ENCODE measurements at places on chromosomes 12 and 14. TPM values are rescaled to one million over a fixed set of nuclear protein-coding genes. Genes with fewer than 3 reads are reported as not detected.

Gene PXMP2
- polyA plus RNA-seq: 13.8 TPM

Gene FOXG1
- 0.08 TPM for polyA plus RNA-seq

Gene MUCL1
- not detected for polyA plus RNA-seq

Gene KRT83
- not detected for polyA plus RNA-seq

Gene ANO4
- 1.1 TPM for polyA plus RNA-seq

Gene PAPLN
- 25.6 TPM for polyA plus RNA-seq

Gene JAG2
- 2.8 TPM for polyA plus RNA-seq

Gene SSPN
- polyA plus RNA-seq: 2.9 TPM

Gene PLBD1
- 6.3 TPM for polyA plus RNA-seq

Gene OR6C2
- polyA plus RNA-seq: not detected

Gene DCAF11
- polyA plus RNA-seq: 60.4 TPM

Gene FOXA1
- polyA plus RNA-seq: 0.05 TPM

- no peaks in the 10 kb centered on the region for H3K27me3 ChIP-seq
- DNase-seq: no peak
- no peaks in the 10 kb centered on the region for H3K36me3 ChIP-seq
- no peaks in the 10 kb centered on the region for H3K4me1 ChIP-seq
Observed at GRCh38 chr12:64098709-64099354, 123.3 kb downstream of the KICS2 start.

- no peaks in the 10 kb centered on the region for H3K27me3 ChIP-seq
- no peak overlapping the region for H3K4me3 ChIP-seq
- no peak for DNase-seq
Observed at GRCh38 chr12:42859612-42860011, 270.1 kb upstream of the PRICKLE1 start.

DNA sequence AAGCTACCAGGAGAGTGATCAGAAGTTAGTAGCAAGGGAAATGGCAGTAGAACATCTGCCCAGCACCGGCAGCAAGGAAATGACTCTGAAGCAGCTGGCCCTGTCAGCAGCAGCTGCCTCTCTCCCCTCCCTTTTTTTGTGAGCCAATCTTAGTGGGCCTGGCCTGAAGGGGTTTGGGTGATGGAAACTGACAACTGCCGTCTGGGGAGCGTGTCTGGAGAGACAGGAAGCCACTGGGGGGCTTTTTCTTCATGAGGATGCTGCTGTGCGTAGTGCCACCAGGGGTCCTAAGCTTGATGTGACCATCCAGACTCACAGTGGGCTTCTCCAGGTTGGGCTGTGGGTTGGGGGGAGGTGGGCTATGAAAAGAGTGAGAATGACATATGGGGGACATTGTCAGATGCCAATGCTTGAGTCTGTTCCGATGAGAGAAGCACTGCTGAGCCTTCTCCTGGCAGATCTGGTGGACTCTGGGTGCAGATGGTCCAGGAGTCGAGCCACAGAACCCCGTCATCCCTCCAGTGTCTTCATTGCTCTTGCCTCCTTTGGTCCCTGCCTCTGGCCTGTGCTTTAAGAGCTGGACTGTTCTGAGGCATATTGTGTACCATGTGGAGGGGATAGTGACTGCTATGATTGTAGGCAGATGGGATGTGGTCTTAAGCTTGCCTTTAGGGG lies 87.6 kb upstream of the HIF1A start:
- no peaks in the 10 kb centered on the region for H3K27me3 ChIP-seq
- no peak overlapping the region for H3K4me3 ChIP-seq
- no peak for DNase-seq

DNA sequence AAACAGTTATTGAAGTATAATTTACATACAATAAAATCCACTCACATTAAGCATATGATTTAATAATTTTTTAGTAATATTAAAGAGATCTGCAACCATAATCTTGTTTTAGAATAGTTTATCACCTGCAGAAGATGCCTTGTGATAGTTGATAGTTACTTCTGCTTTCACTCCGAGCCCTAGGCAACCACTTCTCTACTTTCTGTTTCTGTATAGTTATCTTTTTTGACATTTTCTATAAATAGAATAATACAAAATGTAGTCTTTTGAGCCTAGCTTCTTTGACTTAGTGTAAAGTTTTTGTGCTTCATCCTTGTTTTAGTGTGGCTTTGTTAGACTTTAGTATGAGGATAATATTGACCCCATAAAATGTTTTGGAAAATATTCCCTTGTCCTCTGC lies 111.0 kb downstream of the MNAT1 start:
- no peak overlapping the region for H3K27ac ChIP-seq
- H3K4me1 ChIP-seq: no peaks in the 10 kb centered on the region
- no peaks in the 10 kb centered on the region for H3K27me3 ChIP-seq
- no peaks in the 10 kb centered on the region for H3K36me3 ChIP-seq
- DNase-seq: no peak
- H3K4me3 ChIP-seq: no peak overlapping the region

- H3K36me3 ChIP-seq: no peaks in the 10 kb centered on the region
- no peak for DNase-seq
- no peak overlapping the region for H3K27ac ChIP-seq
- no peak overlapping the region for H3K4me3 ChIP-seq
Observed at GRCh38 chr12:30286345-30286926, 409.2 kb downstream of the IPO8 start.

GRCh38 chr14:45868863-45869262 lies 615.9 kb upstream of the MIS18BP1 start:
- no peak overlapping the region for H3K4me3 ChIP-seq
- no peak overlapping the region for H3K27ac ChIP-seq
- no peaks in the 10 kb centered on the region for H3K36me3 ChIP-seq
- H3K27me3 ChIP-seq: no peaks in the 10 kb centered on the region

DNA sequence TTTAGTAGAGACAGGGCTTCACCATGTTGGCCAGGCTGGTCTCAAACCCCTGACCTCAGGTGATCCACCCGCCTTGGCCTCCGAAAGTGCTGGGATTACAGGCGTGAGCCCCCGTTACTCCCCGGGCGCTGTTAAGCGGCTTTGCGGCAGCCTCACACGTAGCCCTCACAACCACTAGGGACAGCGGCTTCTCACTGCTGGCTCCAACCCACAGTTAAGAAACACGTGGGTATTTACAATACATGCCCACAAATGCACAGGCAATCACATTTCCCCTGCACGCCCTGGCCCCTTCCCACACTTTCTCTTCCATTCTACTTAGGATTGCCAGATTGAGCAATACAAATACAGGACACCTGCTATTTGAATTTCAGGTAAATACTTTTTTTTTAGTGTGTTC lies 37.0 kb upstream of the EIF5 start:
- DNase-seq: no peak
- H3K27me3 ChIP-seq: no peaks in the 10 kb centered on the region
- H3K4me1 ChIP-seq: no peaks in the 10 kb centered on the region
- no peaks in the 10 kb centered on the region for H3K36me3 ChIP-seq
- H3K27ac ChIP-seq: no peak overlapping the region
- H3K4me3 ChIP-seq: no peak overlapping the region

DNA sequence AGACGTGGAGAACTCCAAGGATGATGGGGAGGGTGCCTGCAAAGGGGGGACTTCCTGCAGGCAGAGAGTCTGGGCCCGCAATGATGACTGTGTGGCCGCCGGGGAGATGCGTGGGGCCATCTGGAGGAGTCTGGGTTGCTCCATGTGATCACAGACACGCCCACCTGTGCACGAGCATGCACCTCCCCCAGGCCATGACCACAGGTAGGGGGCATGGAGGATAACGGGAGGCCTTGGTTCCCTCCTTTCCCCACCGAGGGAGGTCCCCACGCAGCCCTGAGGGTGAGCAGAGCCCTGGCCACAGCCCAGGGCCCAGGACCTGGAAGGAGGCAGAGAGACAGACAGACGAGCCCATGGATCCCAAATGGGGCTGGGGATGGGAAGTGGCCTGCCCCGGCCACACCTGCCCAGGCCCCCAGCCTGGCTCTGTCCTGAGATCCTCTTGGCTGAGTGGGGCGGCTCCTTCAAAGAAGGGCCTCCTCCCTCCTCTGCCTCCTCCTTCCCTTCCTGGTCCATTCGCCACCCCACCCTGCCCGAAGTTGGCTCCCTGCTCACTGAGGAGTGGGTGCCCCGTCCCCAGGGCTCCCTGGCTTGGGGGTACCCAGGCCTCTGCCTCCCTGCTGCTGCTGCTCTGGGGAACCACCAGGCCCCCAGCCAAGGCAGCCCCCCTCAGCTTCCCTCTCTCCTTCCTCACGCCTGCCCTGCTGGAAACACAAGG lies 138.2 kb downstream of the CALM1 start:
- H3K4me3 ChIP-seq: no peak overlapping the region
- H3K36me3 ChIP-seq: no peaks in the 10 kb centered on the region
- H3K27me3 ChIP-seq: no peaks in the 10 kb centered on the region

DNA sequence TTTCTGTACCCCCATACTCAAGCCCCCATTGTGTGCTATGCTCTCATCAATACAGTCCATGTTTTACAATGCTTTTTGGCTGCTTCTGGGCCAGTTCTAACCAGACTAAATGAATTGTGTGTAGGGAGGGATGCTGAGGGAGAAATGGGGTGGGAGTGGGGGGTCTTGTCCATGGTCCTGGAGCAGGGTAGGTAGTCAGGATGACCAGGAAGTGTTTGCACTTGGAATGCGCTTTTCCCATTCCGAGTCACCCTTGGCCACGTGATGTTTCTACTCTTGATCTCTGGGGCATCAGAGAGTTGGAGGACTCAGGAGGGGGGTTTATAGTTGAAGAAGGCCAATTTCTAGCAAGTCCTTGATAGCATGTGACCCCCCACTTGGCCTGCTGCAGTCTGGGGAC lies 1.2 kb upstream of the SMIM41 start:
- H3K36me3 ChIP-seq: peaks cover 33% of the 10 kb centered on the region
- peaks cover 5% of the 10 kb centered on the region for H3K4me1 ChIP-seq
- no peaks in the 10 kb centered on the region for H3K27me3 ChIP-seq
- DNase-seq: no peak
- H3K4me3 ChIP-seq: no peak overlapping the region
- no peak overlapping the region for H3K27ac ChIP-seq

DNA sequence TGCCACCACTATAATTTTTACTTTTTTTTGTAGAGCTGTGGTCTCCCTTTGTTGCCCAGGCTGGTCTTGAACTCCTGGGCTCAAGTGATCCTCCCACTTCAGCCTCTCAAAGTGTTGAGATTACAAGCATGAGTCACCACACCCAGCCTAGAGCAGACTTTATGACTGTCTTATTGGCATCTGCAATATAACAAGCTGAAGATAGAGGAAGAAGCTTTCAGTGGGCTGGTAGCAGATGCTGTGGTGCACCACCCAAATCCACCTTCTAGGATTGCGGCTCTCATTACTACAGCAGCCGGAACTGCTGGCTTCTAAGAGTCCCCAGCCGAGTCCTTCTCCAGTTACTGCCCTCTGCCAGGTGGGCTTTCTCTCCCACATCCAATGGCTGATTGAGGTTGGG lies 7.6 kb upstream of the STK38L start:
- H3K36me3 ChIP-seq: no peaks in the 10 kb centered on the region
- no peaks in the 10 kb centered on the region for H3K4me1 ChIP-seq
- H3K4me3 ChIP-seq: no peak overlapping the region
- H3K27me3 ChIP-seq: no peaks in the 10 kb centered on the region

GRCh38 chr14:83828406-83828805 lies 1701.5 kb upstream of the FLRT2 start:
- H3K4me3 ChIP-seq: no peak overlapping the region
- no peaks in the 10 kb centered on the region for H3K27me3 ChIP-seq
- no peak overlapping the region for H3K27ac ChIP-seq
- H3K4me1 ChIP-seq: peaks cover 3% of the 10 kb centered on the region
- DNase-seq: no peak
- no peaks in the 10 kb centered on the region for H3K36me3 ChIP-seq

DNA sequence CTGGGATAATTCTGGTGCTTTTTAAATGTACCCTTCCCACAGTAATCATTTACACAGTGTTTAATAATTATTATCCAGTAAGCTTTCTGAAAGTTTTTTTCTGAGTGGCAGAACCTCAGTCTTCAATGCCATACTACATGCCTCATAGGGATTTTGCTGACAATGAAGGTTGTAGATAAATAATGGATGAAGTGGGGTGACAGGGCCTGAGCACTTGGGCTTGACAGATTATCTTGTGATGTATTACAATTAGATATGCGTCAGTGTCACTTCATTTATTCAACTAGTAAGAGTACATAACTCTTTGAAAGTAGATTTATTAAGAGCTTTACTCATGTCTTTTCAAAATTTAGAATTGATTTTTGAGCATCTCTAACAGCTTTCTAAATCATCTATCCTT lies 176.1 kb downstream of the PDZRN4 start:
- no peak overlapping the region for H3K27ac ChIP-seq
- no peak overlapping the region for H3K4me3 ChIP-seq
- no peaks in the 10 kb centered on the region for H3K27me3 ChIP-seq
- DNase-seq: no peak
- no peaks in the 10 kb centered on the region for H3K4me1 ChIP-seq

DNA sequence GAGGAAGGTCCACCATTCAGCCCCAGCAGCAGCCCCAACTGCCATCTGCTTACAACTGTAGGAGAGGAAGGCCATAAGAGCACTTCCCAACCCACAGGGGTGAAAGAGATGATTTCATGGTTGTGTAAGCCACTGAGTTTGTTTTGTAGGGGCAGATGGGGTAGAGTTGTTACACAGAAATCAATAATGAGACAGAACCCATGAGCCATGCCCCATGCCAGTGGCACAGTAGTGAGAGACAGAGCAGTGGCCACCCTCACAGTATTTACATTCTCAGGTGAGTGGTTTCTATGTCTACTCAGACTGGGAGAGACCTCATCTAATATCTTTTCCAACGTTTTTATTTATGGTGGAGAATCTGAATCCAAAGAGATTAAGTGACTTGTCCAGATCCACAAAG lies 68.6 kb downstream of the NUAK1 start:
- no peaks in the 10 kb centered on the region for H3K36me3 ChIP-seq
- H3K27me3 ChIP-seq: no peaks in the 10 kb centered on the region
- no peak overlapping the region for H3K27ac ChIP-seq

- H3K27me3 ChIP-seq: no peaks in the 10 kb centered on the region
- H3K27ac ChIP-seq: no peak overlapping the region
- no peaks in the 10 kb centered on the region for H3K36me3 ChIP-seq
- no peak overlapping the region for H3K4me3 ChIP-seq
- peaks cover 2% of the 10 kb centered on the region for H3K4me1 ChIP-seq
Observed at GRCh38 chr12:29545102-29545467, 47.6 kb upstream of the OVCH1 start.

- peak overlapping the region; percentile 62 for H3K4me3 ChIP-seq
- peaks cover 63% of the 10 kb centered on the region for H3K27me3 ChIP-seq
- DNase-seq: no peak
- peaks cover 6% of the 10 kb centered on the region for H3K4me1 ChIP-seq
- no peak overlapping the region for H3K27ac ChIP-seq
- H3K36me3 ChIP-seq: no peaks in the 10 kb centered on the region
Observed at GRCh38 chr14:85532374-85533022, 2.6 kb downstream of the FLRT2 start.

DNA sequence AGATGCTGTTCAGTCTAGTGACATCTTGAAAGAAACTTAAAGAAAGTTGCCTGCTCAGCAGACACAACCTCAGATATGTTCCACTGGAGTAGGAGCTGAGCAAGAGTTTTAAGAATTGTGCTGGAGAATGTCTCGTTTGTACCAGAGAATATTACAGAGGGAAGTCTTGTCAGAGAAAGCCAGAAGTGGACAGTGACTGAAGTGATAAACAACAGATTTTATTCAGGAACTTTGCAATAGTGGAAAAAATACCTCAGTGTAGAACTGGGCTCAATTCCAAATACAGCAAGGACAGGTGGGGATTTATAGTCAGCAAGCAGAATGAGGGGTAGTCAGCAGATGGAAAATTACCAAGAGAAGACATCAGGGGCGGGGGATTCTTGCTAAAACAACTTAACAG lies 18.6 kb downstream of the ZDHHC17 start:
- H3K4me1 ChIP-seq: peaks cover 16% of the 10 kb centered on the region
- DNase-seq: no peak
- H3K27me3 ChIP-seq: no peaks in the 10 kb centered on the region
- H3K36me3 ChIP-seq: no peaks in the 10 kb centered on the region
- no peak overlapping the region for H3K27ac ChIP-seq

Measured in H1 (cell line).